ENCODE measurements at places on chromosomes 1 and 21.

DNA sequence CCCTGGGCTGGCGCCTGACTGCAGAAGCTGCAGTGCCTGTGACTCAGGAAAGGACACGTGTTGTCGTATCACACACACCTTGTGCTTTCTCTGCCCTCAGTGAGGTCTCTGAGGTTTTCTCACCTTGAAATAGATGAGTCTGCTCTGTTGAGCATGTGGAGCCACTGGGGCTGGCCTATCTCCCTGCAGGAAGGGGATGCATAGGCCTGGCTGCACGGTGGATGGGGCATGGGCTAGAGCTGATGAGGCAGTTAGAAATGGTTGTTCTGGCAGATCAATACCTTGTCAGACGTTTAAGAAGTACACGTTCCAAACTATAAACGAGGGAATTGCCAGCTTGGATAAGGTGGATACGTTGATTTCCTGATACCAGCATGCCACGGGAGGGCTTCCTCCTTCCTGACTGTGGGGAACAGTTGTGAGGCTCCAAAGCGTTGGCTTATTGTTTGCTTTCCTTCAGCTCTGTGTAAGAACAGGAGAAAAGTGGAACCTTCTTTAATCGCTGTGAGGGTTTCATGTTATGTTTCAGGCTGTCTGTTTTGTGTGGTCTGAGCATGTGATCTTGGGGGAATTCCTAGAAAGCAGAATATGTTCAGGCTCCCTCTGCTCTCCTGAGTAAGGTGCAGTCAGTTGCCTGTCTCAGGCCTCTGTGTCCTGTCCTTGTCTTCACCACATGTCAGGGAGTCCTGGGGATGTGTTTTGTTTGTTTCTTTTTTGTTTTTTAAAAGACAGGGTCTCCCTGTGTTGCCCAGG lies 44.8 kb downstream of the PCNT start:
- no peak for DNase-seq

GRCh38 chr1:54403808-54404261 lies 2.4 kb downstream of the SSBP3 start:
- no peak for DNase-seq

DNA sequence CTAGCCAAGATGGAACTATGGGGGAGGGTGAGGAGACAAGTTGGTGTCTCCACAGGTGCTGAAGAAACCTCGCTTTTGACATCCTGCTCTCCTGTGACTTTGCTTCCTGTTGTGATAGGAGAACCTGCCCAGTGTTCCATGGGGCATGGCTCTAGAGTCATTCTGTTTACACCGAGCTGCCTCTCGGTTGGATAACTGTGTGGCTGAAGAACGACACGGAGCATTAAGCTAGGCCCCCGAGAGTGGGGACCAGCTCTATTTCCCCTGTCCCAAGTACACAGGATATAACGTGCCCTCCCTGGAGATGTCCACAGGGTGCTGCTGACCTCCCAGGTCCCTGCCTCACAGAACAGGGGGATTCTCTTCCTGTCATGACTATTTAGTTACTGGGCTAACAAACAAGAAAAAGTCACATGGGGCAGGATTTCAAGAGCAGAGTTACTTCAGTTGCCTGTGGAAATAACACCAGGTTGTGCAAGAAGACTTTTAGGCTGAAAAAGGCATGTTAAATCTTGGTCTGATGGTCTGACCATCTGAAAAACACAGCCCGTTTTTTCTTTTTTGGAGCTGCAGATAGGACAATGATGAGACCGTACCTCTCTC lies 29.4 kb upstream of the PPP2R5A start:
- no peak for DNase-seq

DNA sequence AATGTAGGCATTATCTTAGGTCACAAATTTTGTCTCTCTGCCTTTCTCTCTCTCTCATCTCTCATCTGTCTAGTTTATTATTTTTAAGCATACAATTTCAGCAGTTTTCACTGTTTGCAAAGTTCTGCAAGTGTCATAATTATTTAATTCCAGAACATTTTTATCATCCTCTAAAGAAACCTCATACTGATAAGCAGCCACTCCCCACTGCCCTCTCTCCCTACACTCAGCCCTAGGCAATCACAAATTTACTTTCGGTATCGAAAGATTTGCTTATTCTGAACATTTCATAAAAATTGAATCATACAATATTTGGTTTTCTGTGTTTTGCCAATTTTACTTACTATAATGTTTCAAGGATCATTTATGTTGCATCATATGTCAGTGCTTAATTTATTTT lies 16.6 kb downstream of the OR6Y1 start:
- no peak for DNase-seq

DNA sequence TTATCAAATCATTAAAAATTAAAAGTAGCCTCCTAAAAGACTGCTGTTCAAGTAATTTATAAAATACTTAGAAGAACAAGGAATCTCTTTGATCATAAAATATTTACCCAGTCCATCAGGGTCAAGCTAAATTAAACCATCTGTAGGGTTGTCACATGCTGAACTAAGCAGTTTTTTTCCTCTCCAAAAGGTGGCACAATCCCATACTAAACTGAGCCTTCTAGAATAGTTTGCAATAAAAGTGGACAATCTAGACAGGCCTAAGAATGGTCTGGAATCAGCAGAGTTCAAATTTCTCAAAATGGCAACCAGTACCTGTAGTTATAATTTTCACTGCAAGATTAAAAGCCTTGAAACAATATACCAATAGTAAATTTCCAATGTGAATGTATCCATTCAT lies 194.8 kb downstream of the EIF4G3 start:
- no peak for DNase-seq

DNA sequence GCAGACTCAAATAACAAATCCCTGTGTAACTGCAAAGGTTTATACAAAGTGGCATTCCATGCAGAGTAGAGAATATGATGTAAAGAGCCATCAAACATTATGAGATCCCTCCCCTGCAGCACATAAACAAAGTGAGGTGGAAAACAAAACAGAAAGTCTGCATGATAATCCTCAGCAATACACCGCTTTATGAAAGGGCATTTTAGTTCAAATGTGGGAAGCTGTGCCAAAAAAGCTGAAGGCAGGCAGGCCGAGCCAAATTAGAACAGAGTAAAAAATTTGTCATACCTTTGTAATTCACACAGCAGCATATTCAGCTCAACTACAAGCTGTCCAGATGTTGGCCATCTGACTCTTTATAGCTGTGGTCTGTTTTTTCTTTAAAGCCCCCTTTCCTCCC lies 113.5 kb downstream of the LHX9 start:
- DNase-seq: no peak

Data from AG04449 (cell line).